ENCODE measurements at places on chromosomes 7 and 10. TPM values are rescaled to one million over a fixed set of nuclear protein-coding genes. Genes with fewer than 3 reads are reported as not detected.

INSYN2A gene
- not detected for total RNA-seq

OR6B1 gene
- not detected for total RNA-seq

GLCCI1 gene
- 0.39 TPM for total RNA-seq

NYAP1 gene
- 2.1 TPM for total RNA-seq

TCTN3 gene
- total RNA-seq, result 39.7 TPM

BHLHA15 gene
- 0.51 TPM for total RNA-seq

DNA sequence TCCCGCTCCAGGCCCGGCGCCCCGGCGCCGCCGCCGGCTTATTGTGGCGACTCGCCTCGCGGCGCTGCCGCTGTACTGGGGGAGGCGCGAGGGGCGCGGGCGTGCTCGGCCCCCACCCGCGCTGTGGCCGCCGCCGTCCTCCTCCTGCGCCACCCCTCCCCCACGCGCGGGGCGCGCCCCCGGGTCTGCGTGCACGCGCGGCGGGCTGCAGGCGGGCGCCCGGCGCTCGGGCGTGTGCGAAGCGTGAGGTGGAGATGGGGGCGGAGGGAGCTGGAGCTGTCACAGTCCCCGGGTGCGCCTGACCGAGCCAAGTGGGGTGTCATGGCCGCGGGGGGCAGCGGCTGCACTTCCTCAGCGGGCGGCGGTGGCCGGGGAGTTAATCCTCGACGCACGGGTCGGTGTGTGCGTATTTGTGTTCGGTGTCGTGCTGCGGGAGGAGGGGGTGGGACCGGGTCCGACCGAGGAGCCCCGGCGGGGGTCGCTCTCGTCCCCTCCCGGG lies 672 bp downstream of the LCOR start:
- DNase-seq, result peak; percentile 79

CYP26A1 gene
- 0.63 TPM for total RNA-seq

- DNase-seq, result no peak
These were observed 331.6 kb upstream of the HPS1 start for GRCh38 chr10:98778277-98778759.

DNA sequence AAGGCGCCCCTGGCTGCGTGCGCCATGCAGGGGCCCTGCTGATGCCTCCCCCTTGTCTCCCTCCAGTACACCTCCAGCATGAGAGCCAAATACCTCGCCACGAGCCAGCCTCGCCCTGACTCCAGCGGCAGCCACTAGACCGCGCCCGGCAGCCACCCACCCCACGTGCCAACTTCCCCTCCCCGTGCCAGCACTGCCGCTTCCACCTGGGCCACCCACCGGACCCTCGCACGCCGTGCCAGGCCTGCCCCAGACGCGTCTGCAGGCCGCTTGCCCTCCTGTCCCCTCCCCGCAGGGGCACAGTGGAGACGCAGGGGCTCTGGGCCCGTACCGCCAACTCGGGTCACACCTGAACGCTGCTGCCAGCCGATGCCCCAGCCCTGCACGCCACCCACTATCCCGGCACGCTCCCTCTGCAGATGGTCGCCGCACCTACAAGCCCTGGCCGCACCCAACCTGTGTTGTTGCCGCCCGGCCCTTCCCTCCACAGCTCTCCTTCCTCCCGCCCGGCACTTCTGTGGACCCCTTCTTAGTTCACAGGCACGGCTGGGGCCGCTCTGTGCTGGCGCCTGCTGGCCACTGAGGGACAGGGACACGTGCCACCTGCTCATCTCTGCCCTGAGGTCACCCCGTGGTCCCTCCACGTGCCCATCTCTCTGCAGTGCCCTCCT lies 26.3 kb upstream of the AMZ1 start:
- DNase-seq, result no peak

HOXA9 gene
- total RNA-seq, result 4.7 TPM

ANKRD30A gene
- not detected for total RNA-seq

- peak; percentile 99 for DNase-seq
These were observed 52.1 kb upstream of the JCAD start for GRCh38 chr10:30111340-30112022.

- DNase-seq, result peak; percentile 67
These were observed 624.7 kb upstream of the IGFBP3 start for GRCh38 chr7:46545790-46546189.

- DNase-seq, result no peak
These were observed 133.5 kb downstream of the SGMS1 start for GRCh38 chr10:50490241-50490640.

GRCh38 chr7:92766461-92767003 lies 69.8 kb downstream of the CDK6 start:
- peak; percentile 61 for DNase-seq

DNA sequence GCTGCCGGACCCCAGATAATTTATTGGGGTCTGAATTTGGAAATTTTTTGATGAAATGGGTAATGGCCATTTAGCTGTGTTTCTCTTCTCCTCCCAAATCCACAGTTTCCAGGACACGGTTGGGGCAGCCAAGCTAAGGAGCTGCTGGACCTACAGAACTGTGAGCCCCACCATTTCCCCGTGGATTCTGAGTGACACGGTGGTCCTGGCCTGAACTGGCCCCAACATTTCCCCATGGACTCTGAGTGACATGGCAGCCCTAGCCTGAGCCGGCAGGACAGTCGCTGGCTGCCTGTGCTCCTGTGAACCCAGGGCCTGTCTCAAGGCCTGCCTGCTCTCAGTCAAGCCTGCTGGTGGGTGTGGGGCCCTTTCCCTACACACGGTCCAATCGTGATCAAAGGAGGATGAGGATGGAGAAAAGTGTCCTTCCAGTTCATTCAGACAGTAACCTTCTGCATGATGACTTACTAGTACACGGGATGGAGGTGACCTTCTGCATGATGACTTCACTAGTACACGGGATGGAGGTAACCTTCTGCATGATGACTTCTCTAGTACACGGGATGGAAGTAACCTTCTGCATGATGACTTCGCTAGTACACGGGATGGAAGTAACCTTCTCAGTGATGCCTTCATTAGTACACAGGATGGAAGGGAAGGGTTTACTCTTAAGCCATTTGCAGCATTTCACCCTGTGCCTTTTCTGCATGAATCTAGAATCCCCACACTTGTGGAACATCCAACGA lies 359.9 kb downstream of the GLRX3 start:
- DNase-seq, result no peak

TASOR2 gene
- 35.3 TPM for total RNA-seq

TBC1D12 gene
- 21.4 TPM for total RNA-seq

All from dermis microvascular lymphatic vessel endothelial cell (primary cell).